Effector memory CD8-positive, alpha-beta T cell (primary cell): ENCODE measurements at places on chromosomes 1 and 21.
A peak's percentile ranks its signal among the peaks of the same experiment; 100 is the strongest.

DNA sequence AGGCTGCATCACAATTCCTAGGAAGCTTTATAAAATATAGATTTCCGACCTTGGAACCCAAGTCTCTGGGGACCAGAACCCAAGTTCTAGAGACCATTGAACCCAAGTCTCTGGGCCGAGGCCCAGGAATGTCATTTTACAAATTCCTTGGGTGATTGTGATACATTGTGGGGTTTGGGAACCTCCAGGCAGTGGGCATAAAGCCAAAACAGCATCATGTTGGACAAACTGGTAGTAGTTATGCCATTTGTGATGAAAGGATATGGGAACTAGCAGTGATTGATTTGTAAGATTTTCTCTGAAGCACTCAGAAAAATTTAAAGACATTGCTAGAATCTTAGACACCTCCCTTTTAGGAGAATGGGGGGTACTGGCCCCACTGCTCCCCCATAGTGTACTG, 160.2 kb downstream of the HIVEP3 start:
- DNase-seq: no peak

DNA sequence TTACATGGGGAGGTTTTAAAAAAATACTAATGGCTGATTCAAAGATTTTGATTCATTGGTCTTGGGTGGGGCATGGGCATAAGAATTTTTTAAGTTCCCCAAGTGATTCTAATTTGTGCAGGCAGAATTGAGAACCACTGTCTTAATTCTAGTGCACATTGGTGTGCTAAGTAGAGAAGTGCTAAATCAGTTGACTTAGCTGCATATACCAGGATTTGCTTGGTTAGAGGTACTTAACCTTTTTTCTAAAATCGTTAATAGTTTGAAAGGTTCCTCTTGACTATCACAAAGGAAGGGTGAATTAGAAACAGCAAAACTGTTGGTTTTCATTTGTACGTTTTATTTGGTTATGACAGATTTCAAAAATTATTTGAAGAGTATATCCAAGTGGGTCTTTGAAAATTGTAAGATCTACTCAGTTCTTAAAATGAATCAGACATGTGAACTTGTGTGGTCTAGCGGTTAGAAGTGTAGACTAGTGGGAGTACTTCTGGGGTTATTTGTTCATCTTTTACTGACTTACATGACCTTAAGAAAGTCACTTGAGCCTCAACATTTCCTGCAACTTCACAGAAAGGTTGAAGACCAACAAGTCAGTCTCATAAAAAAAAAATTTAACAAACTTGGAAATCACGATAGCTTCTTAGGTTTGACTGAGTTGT, 66.7 kb downstream of the RPAP2 start:
- DNase-seq: peak; percentile 9

DNA sequence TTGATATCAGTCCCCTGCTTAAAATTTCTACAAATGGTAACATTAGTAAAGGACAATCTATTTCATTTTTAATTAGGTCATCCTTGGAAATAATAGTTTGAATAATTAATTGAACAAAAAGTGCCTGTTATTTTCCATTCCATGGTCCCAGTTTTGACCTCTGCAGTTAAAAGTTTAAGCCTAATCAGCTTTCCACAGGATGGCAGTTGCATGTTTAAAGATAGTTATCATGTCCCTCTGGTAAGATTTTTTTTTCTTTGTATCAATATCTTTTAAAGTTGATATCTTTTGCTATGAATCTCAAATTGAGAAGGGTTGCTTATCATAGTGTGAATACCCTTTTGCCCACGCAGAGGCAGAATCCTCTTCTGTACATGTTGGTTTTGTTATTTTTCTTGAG, 90.4 kb downstream of the HS2ST1 start:
- no peak for DNase-seq

DNA sequence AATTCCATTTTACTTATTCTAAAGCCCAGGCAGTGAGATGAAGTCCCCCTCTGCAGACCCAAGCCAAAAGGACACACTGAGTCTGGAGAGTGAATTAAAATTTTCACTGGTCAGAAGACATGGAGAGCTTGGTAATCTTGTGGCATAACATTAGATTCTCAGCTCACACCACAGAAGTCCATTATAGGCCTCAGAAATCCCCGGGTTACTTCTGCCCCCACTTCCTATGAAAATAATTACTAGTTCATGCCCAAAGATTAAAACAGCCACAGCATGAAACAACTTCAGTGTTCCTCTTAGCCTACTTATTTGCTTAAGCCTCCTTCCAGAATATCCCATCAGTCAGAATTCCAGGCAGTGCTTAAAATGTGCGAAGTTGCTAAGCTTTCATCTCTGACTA, 123.3 kb downstream of the ZC3H11B start:
- no peak for DNase-seq

DNA sequence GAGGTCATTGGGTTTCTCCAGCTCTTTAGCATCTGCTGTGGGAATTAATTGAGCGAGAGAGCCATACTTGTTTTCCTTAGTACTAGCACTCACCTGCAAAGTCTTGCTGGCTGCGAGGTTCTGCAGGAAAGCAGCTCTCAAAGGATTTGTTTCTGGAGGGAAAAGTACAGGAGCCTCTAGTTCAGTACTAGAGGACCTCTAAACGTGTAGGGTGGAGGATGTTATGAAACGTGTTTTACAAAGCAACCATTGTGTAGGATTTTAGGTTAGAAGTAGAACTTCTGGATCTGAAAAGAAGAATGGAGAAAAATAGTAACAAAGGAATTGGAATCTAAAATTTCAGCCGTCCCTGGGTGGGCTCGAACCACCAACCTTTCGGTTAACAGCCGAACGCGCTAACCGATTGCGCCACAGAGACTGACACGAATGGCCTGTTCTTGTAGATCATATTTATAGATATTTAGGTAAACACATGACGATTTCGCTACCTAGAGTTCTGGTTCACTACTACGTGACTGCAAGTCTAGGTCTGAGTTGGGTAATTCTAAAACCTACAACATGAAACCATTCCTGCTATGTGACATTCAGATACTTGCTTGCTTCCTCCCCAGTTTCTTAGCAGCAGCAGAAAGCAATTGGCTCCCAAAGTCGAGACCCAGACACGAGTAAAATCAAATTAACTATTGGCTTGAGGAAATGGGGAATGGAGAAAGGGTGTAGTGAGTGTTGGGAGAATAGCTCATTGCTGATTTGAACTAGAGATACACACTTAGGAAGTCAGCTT, 60.2 kb upstream of the CFAP126 start:
- no peak for DNase-seq

DNA sequence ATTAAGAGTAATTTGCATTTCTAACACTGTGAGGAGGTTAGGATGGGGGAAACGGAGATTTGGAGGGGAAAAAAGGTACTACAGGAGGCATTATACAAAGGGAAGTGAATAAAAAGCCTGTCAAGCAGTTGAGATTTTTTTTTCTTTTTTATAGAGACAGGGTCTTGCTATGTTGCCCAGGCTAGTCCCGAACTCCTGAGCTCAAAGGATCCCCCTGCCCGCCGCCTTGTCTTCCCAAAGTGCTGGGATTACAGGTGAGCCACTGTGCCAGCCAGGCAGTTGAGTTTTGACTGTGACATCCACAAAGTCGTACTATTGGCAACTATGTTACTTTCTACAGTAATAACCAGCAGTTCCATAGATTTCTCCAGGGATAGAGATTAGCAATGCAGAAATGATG, 2.6 kb downstream of the CLCC1 start:
- DNase-seq: no peak

DNA sequence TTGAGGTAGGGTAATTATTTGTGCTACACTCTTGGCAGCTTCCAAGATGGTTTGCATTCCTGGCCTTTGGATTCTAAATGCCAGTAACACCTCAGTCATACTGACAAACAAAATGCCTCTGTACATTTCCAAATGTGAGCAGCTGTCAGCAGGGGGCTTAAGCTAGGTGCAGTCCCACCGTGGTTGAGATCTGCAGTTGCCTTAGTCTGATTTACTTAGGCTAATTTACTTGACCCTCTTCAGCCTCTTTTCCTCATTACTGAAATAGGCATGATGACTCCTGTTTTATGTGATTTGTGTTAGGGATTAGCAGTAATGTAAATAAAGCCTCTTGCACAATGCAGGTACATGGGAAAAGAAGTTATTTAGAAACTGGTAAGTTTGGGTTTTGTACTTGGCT, 13.5 kb upstream of the SPATA1 start:
- no peak for DNase-seq

- DNase-seq: no peak
Observed at GRCh38 chr1:18175530-18176377, 68.2 kb downstream of the IGSF21 start.

DNA sequence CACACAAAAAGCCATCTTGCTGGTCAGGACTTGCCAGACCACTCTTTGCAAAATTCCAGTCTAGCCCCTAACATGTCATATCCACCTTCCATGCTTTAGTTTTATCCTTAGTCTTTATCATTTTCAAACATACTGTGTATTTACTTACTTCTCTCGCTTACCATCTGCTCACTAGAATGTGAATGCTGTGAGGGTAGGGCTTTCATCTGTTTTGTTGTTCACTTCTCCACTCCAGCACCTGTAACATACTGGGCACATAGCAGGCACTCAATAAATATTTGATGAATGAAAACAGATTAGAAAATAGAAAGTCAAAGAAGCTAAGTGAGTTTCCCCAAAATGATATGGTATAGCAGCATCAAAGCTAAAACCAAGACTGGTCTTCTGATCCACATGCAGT, 79.9 kb downstream of the OLFML2B start:
- no peak for DNase-seq

GRCh38 chr21:43369124-43369523, 57.8 kb downstream of the SIK1 start:
- no peak for DNase-seq

- DNase-seq: no peak
Observed at GRCh38 chr1:232904566-232904965, 45.8 kb upstream of the NTPCR start.

GRCh38 chr1:159408862-159409400, 23.1 kb upstream of the OR10J4 start:
- DNase-seq: no peak

- no peak for DNase-seq
Observed at GRCh38 chr1:211737115-211738035, 62.0 kb upstream of the NEK2 start.

- no peak for DNase-seq
Observed at GRCh38 chr1:237038211-237038610, 3.8 kb upstream of the RYR2 start.

- DNase-seq: no peak
Observed at GRCh38 chr1:78691995-78692747, 42.5 kb downstream of the IFI44 start.

DNA sequence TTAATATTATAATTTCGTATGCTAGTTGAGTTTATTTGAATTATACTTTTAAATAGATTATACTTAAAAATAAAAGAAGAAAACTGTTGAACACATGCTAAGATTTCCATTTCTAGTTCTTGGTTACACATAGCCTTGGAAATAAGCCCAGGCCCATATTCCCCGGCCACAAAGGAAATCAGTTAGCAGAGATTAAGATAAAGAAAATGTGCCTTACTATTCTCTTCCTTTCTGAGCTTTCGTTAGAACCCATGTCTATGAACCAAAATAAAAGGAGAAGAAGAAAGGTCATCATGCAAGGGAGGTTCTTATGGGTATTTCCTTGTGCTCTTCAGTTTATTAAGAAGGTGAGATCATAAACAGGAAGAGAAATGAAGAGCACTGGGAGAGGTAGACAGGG, 32.3 kb upstream of the CRP start:
- DNase-seq: no peak

- no peak for DNase-seq
Observed at GRCh38 chr21:36980280-36981048, 14.0 kb upstream of the HLCS start.

- no peak for DNase-seq
Observed at GRCh38 chr21:14273736-14274538, 58.0 kb downstream of the RBM11 start.

- no peak for DNase-seq
Observed at GRCh38 chr1:14689996-14690615, 91.6 kb downstream of the KAZN start.

GRCh38 chr1:179921981-179922872, 32.4 kb upstream of the CEP350 start:
- DNase-seq: no peak

DNA sequence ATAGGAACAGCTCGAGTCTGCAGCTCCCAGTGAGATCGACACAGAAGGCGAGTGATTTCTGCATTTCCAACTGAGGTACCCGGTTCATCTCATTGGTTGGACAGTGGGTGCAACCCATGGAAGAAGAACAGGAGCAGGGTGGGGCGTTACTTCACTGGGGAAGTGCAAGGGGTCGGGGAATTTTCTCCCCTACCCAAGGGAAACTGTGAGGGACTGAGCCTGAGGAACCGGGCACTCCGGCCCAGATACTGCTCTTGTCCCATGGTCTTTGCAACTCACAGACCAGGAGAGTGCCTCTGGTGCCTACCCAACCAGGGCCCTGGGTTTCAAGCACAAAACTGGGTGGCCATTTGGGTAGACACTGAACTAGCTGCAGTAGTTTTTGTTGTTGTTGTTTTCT, 307.1 kb downstream of the AMY1C start:
- no peak for DNase-seq

- DNase-seq: no peak
Observed at GRCh38 chr1:154460695-154461260, 41.2 kb upstream of the TDRD10 start.

GRCh38 chr1:179870870-179871269, 6.7 kb downstream of the TOR1AIP2 start:
- DNase-seq: no peak

GRCh38 chr1:198756470-198756869, 117.6 kb downstream of the PTPRC start:
- DNase-seq: no peak

GRCh38 chr1:230464671-230465070, 38.5 kb upstream of the PGBD5 start:
- DNase-seq: no peak

GRCh38 chr21:32816261-32816660, 44.7 kb upstream of the PAXBP1 start:
- DNase-seq: no peak

- DNase-seq: no peak
Observed at GRCh38 chr1:223256034-223256433, 107.9 kb downstream of the SUSD4 start.

- no peak for DNase-seq
Observed at GRCh38 chr21:24903994-24904635, 703.2 kb downstream of the MRPL39 start.

GRCh38 chr1:209800984-209801834, 4.7 kb downstream of the IRF6 start:
- DNase-seq: no peak

DNA sequence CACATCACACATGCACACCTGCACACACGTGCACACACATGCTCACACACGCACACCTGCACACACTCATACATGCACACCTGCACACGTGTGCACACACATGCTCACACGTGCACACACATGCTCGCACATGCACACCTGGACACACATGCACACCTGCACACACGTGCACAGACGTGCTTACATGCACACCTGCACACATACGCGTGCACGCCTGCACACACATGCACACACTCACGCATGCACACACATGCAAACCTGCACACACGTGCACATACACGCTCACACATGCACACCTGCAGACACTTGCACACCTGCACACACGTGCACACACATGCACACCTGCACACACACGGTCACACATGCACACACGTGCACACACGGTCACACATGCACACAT, 32.6 kb downstream of the CFAP74 start:
- no peak for DNase-seq

- DNase-seq: peak; percentile 8
Observed at GRCh38 chr1:231628207-231628876, 1.8 kb downstream of the DISC1 start.
